ENCODE measurements at places on chromosomes 5 and 9.

DNA sequence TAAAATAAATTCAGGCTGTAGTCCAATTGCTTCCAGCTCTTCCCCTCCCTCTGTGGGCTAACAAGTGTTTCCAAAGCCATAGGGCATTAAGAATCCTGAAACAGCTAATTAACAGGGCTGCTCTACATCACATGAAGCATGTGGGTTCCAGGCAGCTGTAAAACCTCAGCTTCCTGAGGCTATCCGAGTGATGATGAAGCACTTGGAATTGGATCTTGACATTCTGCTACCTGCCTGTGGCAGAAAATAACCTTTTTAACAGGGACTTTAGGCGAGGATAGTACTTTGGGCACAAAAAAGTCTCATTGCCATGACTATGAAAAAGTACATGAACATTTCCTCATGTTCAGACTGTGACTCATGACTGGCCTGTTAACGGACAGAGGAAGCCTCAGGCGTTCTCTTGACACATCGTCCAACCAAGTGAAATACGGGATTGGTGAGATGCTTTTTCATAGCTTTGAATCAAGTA is 107.2 kb downstream of the PDE4D start:
- no peak for DNase-seq

- peak; percentile 94 for DNase-seq
Measured at GRCh38 chr9:97570899-97571298, 62.3 kb downstream of the TSTD2 start.

DNA sequence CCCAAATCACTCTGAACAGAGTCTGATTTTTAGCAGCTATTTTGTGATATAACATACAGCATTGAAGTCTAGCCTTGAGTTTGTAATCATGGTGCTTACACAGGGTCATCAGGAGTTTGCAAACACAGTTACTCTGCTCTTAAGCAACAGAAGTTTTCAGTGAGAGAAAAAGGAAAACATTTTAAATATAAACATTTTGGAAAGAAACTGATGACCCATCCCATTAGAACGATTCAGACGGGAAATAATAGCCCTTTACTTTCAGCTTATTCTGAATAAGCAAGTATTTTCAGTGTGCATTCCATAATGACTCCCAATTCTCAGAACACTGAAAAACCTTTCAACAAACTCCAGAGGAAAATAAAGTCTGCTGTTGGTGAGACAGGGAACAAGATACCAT is 46.7 kb upstream of the TMC1 start:
- no peak for DNase-seq

DNA sequence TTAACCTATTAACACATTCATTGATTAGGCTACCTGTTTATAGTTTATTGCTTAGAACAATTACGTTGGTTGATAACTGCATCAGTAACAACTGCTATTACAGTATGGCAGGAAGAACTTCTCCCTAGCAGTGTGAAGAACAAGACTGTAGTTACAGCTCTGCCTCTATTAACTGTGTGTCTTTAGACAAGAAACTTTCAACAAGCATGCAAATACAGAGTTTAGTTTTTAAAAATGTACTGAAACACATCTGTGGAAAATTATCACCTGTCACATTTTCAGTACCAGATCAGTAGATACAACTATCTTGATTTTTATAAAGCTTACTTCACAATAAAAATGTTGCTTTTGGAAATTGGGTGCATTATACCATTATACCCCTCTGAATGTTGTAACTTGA is 22.2 kb downstream of the ELL2 start:
- no peak for DNase-seq

DNA sequence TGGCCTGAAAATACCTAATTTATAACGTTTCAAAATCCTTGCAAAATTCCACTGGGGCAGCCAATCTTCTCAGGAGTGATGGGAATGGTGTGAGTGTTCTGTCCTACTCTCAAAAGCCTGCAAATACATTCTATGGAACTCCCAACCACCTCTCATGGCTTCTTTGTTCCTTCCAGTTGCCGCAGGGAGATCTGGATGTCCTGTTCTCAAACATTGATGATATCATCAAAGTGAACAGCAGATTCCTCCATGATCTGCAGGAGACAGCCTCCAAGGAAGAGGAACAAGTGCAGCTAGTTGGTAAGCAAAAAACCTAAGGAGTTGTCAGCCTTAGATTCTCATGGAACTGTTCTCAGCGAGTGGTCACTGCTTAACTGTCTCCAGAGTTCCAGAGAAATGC is 19.6 kb downstream of the ARHGEF37 start:
- DNase-seq = no peak

GRCh38 chr5:138369261-138369660 is 16.8 kb downstream of the KDM3B start:
- DNase-seq = no peak

GRCh38 chr5:28975508-28975907 is 1937.1 kb upstream of the CDH9 start:
- DNase-seq = no peak

DNA sequence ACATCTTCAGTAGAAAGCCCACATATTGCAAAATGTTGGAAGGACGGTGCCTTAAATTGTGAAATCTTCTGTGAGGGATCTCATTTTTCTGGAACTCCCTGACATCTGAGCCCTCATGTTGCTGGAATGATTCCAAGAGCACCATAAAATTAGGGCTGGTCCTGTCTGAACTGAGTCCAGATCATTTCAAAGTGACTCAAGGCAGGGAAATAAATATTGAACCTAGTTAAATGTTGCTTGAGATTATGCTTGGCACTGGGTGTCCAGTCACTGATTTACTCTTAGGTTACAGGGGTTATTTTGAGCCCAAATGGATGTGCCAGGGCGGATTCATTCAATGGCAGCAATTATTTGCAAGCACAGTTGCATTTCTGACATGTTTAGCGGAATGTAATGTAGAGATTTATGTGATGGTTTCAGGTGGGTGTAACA is 437.0 kb downstream of the PIK3R1 start:
- DNase-seq = no peak

DNA sequence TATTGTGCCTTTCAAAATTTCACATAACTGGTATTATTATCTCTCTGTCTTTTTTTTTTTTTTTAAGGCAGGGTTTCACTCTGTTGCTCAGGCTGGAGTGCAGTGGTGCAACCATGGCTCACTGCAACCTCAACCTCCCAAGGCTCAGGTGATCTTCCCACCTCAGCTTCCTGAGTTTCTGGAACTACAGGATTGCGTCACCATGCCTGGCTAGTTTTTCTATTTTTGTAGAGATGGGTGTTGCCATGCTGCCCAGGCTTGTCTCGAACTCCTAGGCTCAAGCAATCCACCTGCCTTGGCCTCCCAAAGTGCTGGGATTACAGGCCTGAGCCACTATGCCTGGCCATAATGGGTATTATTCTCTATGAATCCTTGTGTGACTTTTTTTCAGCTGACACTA is 402.3 kb upstream of the SMARCA2 start:
- no peak for DNase-seq

- DNase-seq = no peak
Measured at GRCh38 chr5:154524181-154524580, 46.2 kb upstream of the HAND1 start.

DNA sequence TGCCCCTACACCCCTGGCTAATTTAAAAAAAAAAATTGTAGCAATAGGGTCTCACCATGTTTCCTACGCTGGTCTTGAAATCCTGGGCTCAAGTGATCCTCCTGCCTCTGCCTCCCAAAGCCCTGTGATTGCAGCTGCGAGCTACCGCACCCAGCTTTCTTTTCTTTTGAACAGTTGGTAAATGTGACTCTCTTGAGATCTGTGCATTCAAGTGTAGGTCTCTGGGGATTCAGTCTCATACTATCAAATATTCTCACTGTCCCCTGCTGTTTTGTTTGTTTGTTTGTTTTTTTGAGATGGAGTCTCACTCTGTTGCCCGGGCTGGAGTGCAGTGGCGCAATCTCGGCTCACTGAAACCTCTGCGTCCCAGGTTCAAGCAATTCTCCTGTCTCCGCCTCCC is 42.3 kb upstream of the CXXC5 start:
- no peak for DNase-seq

DNA sequence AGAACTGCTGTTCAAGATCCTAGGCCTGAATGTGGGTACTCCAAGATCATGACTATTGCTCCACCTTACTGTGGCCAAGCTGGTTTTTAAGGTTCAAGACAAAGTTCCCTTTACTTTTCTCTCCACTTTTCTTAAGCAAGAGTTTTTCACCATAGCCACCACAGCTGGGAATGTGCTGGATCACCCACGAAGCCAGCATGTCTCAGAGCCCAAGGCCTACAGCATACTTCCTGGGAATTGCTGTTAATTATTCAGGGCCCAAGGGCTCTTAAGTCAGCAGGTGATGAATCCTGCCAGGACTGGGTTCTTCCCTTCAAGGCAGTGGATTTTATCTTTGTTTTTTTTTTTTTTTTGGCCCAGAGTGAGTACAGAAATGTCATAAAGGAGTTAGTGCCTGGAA is 149.4 kb upstream of the TUSC1 start:
- no peak for DNase-seq

DNA sequence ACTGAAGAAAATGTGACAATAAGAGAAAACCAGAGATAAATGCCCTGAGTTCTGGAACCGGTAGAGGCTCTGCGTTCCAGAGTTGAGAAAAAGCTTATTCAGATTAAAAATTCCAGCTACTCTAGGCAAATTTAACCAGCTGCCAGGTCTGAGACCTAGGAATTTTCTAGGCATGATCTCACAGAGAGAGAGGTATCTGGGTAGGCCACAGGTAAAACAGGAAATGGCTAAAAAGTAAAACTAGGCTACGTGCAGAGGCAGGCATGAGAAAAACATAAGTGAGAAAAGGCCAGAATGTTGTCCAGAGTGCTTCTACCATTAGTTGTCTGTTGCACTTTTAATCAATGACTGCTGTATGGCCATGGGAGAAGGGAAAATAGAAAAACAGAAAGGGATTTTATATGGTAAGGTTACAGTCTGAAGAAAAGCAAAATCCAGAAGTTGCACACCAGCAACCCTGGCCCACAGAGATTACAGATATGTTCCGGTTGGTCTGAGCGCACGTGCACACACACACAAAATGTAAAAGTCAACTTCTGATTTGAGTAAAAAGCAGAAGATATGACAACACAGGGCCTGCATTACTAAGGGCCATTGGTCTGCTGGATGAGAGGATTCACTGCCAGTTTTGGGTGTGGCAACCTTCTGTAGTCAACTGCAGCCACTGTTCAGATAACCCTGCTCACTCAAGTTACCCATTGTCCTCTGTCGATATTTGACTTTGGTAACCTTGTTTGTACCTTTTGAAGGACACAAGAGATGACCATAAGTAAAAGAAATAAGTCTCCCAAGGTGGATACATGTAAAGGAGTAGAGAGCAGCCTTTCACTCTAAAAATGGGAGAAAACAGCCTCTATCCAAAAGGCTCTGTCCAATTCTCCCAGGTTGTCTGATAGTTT is 266.0 kb downstream of the DTWD2 start:
- no peak for DNase-seq

DNA sequence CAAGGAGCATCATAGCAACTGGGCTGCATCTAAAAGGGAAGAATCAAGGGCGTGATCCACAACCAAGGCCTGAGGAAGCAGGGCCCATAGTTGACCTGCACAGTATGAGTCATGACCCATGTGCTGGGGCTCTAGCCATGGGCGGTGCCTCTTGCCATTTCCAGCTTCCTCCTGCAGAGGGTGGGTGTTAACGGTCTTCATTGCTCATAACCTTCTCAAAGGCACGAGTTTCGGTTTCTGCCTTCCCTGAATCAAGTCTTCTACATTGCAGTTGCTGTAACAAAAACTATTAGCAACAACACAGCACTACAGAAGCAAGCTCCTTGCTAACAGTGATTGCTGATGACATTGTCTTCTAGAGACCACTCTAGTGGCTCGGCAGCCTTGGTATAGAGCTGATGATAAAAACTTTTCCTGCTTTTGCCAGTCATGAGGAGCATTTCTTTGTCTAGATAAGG is 66.9 kb downstream of the CTSL start:
- DNase-seq = no peak

DNA sequence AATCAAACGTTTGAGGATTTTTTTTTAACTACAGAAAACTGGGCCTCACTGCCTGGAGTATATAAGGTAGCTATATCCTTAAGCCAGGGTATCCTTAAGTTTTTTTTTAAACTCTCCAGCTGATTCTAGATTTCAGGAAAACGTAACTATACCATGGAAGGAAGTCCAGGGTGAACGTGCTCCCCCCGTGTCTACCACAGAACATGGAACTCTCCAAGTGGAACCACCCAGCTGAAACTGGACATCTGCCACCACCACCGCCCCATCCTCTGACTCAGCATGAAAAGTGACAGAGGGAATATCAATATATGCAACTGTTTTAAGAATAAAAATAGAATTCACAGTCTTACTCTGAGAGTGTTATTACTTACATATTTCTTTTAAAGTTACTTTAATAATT is 61.3 kb downstream of the DROSHA start:
- no peak for DNase-seq

DNA sequence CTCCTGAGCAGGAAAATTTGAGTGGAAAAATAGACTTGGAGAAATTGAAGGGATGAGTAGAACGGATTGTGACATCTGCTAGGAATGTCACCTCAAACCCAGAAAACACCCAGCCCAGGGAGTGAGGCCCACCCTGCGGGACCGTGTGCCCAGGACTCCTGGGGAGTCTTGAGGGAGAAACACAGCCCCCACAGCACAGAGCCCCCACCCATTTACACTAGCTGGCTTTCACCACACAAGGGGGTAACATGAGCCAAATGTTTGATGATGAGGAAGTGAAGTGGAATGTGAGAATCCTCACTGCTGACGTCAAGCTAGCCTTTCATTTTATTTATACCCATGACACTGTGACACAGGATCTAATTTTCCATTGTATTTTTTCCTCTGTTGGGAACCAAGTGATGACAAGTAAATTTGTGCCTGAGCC is 42.8 kb upstream of the PDE8B start:
- DNase-seq = no peak

DNA sequence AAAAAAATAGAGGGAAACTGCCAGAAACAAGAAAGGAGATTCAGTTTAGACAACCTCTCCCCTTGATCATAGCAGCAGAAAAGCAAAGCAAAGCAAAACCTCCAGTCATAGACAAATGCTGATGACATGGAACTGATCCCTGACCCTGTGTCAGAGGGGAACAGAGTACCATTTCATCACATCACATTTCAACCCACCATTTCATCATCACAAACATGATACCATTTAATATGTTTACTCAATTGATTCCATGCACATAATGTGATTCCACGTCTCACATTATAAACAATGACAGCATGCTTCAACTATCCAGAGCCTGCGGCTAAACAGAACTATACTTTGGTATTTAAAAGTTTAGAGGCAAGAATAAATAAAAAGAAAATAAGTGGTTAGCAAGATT is 28.7 kb upstream of the ACOT12 start:
- DNase-seq = no peak

DNA sequence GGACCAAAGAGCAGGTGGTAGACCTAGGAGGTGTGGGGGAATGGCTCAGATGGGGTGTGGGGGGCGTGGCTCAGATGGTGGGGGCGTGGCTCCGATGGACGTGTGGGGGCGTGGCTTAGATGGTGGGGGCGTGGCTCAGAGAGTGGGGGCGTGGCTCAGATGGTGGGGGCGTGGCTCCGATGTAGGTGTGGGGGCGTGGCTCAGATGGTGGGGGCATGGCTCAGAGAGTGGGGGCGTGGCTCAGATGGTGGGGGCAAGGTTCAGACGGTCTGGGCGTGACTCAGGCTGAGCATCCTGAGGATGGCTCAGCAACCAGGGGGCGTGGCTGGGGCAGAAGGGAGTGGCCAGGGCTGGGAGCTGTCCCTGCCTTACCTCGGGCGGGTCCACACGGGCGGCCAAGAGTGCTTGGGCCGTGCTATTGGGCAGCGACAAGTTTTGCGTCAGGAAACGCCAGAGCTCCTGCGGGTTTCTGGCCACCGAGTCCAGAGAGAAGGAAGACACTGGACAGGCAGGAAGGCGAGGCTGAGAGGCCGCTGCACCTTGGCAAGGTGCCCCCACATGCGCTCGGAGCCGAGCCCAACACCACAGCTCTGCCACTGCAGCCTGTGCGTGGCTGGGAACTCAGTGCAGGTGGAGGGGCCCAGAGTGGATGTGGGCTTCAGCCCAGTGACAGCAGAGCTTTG is 5.9 kb downstream of the ABCA2 start:
- peak; percentile 72 for DNase-seq

Measured in cerebellar cortex (tissue), 1 donor.